Endothelial cell (in vitro differentiated cells): ENCODE measurements at places on chromosomes 7 and 10. TPM values are rescaled to one million over a fixed set of nuclear protein-coding genes. Genes with fewer than 3 reads are reported as not detected.
A peak's percentile ranks its signal among the peaks of the same experiment; 100 is the strongest.

GRCh38 chr10:5971315-5971832, 6.0 kb downstream of the IL15RA start:
- no peak for DNase-seq
- no peak overlapping the region for H3K27ac ChIP-seq
- no peak overlapping the region for H3K4me3 ChIP-seq
- peaks cover 6% of the 10 kb centered on the region for H3K27me3 ChIP-seq

The CYP2C18 gene
- not detected for total RNA-seq

DNA sequence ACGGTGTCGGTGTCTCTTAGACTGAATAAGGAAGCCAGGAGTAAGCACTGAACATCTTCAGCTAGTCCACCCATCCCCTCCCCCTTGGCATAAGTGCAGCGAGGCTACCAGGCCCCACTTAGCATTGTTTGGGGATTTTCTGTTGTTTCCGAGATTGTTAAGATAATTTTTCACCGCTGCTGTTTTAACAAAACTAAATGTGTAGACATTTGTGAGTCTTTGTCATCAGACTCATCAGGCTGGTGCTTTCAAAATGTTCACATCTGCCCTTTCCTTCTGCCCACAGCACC, 21.0 kb upstream of the GOT1 start:
- H3K27me3 ChIP-seq, result peaks cover 1% of the 10 kb centered on the region
- peaks cover 12% of the 10 kb centered on the region for H3K4me1 ChIP-seq
- no peak for DNase-seq
- H3K4me3 ChIP-seq, result no peak overlapping the region
- H3K36me3 ChIP-seq, result no peaks in the 10 kb centered on the region
- H3K27ac ChIP-seq, result no peak overlapping the region

GRCh38 chr10:73867126-73867807, 7.1 kb downstream of the CAMK2G start:
- H3K4me3 ChIP-seq, result no peak overlapping the region
- H3K27ac ChIP-seq, result peak overlapping the region; percentile 24
- peaks cover 19% of the 10 kb centered on the region for H3K36me3 ChIP-seq
- peaks cover 16% of the 10 kb centered on the region for H3K27me3 ChIP-seq
- no peak for DNase-seq

- peaks cover 76% of the 10 kb centered on the region for H3K4me1 ChIP-seq
- peaks cover 33% of the 10 kb centered on the region for H3K36me3 ChIP-seq
- H3K27ac ChIP-seq, result peak overlapping the region; percentile 32
- no peak for DNase-seq
- peaks cover 3% of the 10 kb centered on the region for H3K27me3 ChIP-seq
These were observed 21.0 kb downstream of the GNA12 start for GRCh38 chr7:2823130-2823529.
